ENCODE measurements at places on chromosomes 3 and 15. TPM values are rescaled to one million over a fixed set of nuclear protein-coding genes. Genes with fewer than 3 reads are reported as not detected.

The GOLGA8R gene
- 12.1 TPM for total RNA-seq

DNA sequence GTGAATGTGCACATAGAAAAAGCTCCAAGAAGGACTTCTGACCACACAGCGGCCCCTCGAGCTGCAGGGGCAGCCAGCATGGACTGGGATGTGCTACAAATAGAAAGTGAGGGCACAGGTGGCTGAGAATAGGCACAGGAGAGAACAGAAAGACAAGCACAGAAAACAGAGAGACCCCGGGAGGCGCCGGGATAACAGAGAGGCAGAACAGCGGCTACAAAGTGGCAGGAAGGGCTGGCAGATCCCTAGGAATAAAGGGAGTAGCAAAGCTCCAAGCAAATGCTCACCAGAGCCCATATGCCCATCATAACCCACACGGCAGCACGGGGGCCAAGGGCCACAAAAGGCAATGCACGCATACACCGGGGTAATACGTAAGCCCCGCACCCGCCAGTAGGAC is 201.7 kb upstream of the NSMCE3 start:
- no peak for DNase-seq

The PLA2G4F gene
- not detected for total RNA-seq

DNA sequence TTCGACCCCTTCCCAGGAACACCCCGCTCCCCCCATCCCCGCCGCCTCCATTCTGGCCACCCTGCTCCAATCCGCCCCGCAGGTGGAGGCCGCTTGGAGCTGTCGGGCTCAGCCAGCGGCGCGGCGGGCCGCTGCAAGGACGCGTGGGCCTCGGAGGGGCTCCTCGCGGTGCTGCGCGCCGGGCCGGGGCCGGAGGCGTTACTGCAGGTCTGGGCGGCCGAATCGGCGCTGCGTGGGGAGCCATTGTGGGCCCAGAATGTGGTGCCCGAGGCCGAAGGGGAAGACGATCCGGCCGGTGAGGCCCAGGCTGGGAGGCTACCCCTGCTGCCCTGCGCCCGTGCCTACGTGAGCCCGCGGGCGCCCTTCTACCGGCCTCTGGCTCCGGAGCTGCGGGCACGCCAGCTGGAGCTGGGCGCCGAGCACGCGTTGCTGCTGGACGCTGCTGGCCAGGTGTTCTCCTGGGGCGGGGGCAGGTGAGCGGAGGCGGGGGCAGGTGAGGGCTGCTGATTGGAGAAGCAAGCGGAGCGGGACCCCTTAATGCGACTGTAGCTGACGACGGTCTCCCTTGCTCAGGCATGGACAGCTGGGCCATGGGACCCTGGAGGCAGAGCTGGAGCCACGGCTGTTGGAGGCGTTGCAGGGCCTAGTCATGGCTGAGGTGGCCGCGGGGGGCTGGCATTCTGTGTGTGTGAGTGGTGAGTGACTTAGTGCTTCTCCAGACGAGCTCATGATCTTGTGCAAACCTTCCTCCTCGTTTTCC is 2.5 kb downstream of the RCCD1 start:
- no peak for DNase-seq

The GHRL gene
- 0.21 TPM for total RNA-seq

- DNase-seq = no peak
Measured at GRCh38 chr3:171640520-171641412, 169.5 kb downstream of the PLD1 start.

The CHRM5 gene
- not detected for total RNA-seq

DNA sequence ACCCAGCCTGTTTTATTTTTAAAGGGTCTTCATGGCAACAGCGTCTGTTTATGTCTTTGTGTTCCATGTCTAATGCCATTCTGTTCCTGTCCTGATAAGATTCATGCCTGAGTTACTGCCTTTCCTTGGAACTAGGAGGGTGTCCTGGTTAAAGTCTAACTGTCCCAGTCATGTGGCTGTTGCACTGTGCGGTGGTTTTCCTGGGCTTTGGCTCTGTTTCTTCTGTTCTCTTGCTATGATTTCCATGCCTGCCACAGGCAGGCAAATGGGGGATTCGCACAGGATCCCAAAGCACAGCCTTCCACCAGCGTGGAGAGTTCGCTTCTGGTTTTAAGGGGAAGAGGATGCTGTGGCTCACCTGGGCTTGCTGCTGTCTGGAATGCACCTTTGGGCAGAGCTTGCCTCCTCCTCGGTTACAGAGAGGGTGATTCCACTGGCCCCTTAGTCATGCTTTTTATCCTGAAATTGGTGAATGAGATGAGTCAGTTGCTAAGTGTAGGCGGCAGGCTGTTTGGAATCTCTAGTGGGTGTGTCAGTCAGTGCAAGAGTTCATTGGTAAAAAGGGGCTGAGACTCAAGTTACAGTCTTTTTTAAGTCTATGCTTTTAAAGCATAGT is 86.8 kb downstream of the CCK start:
- DNase-seq = no peak

DNA sequence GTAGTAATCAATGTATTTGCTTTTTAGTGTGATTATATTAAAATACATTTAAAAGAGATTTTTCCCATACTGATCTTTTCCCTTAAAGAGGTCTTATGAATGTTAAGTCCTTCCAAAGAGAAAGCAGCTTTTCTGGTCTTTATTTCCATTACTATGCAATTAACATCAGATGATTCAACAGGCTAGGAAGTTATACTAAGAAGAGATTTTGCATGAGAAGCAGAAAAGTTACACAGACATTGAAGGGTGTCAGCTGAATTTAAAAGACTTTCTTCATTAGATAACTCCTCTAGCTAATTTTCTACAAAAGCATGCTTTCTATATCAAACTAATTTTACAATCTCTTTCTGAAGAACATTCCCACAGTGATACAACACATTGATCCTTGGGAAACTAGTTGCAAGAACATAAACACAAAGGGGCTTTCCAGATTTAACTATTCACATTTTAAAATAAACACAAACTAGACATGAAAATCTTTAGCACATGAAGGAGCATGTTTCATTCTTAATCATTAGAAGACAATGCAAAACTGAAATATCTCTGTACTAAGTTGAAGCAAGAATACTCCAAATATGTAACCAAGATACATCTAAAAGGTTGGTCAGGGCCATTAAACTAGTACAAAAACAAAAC is 965.8 kb downstream of the ROBO1 start:
- DNase-seq = no peak

GRCh38 chr3:114668099-114668498 is 374.3 kb downstream of the TIGIT start:
- no peak for DNase-seq

GRCh38 chr3:99962703-99963102 is 145.0 kb downstream of the CMSS1 start:
- DNase-seq = no peak

The CP gene
- not detected for total RNA-seq

The PLXNA1 gene
- 2.7 TPM for total RNA-seq

- no peak for DNase-seq
Measured at GRCh38 chr3:8822141-8822540, 52.7 kb upstream of the OXTR start.

GRCh38 chr3:14837186-14837877 is 18.6 kb downstream of the FGD5 start:
- DNase-seq = no peak

The ZNF621 gene
- 22.0 TPM for total RNA-seq

DNA sequence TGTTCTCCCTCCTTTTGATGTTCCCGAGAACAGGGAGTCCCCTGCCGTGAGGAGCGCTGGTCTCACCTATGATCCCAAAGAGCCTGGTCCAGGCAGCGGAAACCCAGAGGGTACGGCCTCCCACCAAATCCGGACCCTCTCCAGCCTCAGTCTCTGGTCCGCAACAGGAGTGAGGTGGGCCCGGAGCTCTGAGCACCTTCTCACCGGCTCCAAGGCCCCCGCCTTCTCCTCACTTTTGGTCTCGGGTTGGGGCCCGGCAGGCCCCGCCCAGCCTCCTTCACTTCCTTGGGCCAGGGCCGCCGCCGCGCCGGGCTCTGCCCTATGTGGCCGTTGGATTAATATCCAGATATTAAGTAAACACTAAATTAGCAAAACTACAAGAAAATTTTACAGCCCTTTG is 5.7 kb upstream of the SKOR1 start:
- DNase-seq = no peak

DNA sequence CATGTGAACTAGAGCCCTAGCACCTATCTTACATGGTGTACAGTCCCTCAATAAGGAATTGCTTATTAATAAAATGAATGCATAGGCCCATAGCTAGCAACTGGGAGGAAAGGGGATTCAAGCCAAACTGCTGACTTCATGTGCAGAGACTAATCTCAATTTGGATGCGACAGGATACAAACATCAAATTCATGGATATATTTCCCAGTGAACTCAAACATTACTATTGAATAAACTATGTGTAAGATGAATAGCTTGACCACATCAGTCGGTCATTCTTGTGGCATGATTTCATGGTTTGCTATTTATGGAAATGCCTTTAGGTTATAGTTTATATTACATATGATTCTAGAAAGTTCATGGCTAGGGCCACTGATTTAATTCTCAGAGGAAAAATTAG is 268.6 kb upstream of the SLITRK3 start:
- DNase-seq = no peak

The KLHL40 gene
- not detected for total RNA-seq

GRCh38 chr3:50218448-50218847 is 13.4 kb downstream of the SLC38A3 start:
- DNase-seq = no peak

- no peak for DNase-seq
Measured at GRCh38 chr15:40508216-40508615, 37.4 kb downstream of the CHST14 start.

DNA sequence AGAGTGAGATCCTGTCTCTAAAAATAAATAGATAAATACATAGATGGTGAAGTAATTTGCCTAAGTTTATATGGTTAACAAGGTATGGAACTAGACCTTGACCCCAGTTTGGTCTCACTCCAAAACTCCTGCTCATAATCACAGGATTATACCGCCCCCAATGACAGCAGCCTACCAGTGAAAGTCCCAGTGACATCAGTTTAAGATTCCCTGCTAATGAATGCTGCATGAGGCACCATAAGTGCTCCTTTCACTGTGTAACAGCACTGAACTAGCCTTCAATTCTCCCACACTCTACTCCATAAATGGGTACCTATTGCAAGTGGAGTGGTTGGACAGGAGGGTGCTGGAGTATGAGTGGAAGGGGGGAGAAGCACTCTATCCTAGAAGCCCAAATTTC is 23.7 kb upstream of the THSD4 start:
- DNase-seq = no peak

DNA sequence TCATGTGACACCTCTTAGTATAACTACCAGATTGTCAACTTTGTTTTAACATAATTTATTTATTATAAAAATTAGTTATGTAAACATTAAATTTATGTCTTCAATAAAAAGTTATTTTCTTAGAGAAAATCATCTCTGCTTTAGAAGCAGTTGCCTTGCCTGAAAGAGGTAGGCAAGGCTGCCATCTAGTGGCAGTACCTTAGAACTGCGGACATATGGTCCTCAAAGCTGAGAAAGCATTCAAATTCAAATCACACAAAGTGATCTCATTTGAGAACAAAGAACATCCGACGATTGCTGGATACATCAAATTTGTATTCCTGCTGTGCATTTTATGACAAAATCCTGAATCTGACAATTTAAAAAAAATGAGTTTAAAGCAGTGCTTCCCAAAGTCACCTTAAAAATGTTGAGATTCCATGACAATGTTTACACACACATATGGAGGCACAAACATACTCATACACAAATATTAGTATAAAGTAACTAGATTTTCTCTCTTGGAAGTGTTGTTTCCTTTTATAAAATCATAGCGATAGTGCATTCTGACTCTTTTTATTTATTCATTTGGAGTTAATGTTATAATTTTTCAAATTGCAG is 617.4 kb downstream of the CADM2 start:
- DNase-seq = peak; percentile 63

The TMA7 gene
- total RNA-seq = 364 TPM

GRCh38 chr3:45547764-45548680 is 46.5 kb upstream of the LIMD1 start:
- DNase-seq = no peak

DNA sequence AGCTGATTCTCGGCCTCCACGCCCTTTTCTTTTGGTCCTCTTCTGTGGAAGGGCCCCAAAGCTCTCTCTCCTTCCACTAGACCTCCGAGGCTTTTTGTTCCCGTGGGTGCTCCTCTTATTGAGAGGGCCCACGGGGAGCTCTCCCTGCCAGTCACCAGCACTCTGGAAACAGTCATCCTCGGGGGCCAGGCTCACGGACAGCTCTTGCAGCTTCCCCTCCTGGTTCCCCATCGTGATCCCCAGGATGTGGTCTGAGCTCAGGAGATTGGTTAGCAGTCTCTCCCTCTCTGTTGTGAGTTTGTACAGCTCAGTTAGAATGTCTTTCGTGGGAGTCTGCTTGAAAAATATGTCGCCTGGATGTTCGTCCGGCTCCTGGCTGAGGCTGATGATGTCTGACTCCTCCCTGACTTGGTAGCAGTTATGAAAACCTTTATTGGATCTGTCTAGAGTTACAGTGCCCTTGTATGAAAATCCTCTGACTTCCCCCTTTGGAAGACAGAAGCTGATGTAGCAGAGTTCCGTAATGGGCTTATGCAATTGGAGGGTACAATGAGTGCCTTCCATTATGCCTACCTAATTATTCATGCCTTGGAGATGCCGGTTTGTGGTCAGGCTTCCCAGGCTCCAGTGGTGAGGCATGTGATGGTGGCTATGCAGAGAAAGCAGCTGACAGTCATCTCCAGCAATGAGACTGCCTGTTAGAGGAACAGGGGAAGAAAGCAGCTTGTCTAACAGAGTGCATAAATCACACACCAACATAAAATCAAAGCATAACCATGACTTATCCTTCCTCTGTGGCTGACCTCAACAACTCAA is 40.0 kb downstream of the FMN1 start:
- no peak for DNase-seq

DNA sequence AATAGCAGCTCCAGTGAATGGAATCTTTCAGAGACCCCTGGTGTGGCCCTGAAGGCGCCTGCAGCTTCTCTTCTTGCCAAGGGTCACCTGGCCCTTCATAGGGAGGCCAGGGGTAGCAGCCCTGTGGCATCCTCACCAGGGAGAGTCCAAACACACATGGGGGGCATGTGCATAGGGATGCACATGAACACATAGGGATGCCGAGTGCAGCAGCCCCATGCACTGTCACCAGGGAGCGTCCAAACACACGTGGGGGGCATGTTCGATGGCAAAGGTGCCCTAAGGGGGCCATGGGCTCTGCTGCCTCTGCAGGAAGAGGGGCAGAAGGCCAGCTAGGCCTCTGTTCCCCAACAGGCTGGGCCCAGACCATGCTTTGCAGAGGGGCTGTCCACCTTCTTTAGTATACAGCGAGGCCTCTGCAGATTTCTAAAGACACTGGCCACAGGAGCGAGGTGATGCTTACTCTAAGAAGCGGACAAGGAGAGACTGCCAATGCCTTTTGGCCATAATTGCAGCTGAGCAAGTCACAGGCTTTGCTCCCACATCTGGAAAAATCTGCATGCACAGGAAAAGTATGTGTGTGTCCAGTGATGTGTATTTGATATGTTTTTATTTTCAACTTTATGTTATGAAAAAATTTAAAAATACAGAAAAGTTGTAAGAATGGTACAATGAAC is 21.0 kb downstream of the ANAPC13 start:
- peak; percentile 4 for DNase-seq
